Psoas muscle (tissue), 8 donors: ENCODE measurements at places on chromosomes 3 and 15. TPM values are rescaled to one million over a fixed set of nuclear protein-coding genes. Genes with fewer than 3 reads are reported as not detected.

- no peak overlapping the region for H3K4me3 ChIP-seq
- H3K36me3 ChIP-seq, result no peaks in the 10 kb centered on the region
- no peaks in the 10 kb centered on the region for H3K27me3 ChIP-seq
- H3K27ac ChIP-seq, result no peak overlapping the region
- H3K4me1 ChIP-seq, result no peaks in the 10 kb centered on the region
These were observed 219.0 kb downstream of the SHQ1 start for GRCh38 chr3:72629191-72629631.

- H3K36me3 ChIP-seq, result no peaks in the 10 kb centered on the region
- H3K4me1 ChIP-seq, result peaks cover 11% of the 10 kb centered on the region
- DNase-seq, result no peak
- H3K27me3 ChIP-seq, result no peaks in the 10 kb centered on the region
These were observed 17.3 kb downstream of the FAM174B start for GRCh38 chr15:92638291-92638708.

DNA sequence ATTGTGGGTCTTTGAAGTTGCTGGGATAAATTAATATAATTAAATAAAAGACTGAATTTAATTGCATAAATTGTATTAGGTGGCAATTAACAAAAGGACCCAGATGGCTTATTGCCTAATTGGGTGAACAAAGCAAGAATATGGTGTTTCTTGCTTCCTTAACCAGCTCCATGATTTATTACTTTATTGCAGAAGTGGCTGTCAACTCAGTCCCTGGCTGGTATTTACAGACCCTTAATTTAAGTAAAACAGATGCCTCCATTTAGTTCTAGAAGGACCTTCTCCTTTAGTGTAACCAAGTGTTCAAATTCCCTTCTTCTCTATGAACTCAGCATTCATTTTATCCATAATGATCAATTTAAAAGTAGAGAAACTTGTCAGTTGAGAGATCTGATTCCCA lies 35.1 kb downstream of the DPH3 start:
- H3K4me1 ChIP-seq, result no peaks in the 10 kb centered on the region
- H3K4me3 ChIP-seq, result no peak overlapping the region
- H3K36me3 ChIP-seq, result no peaks in the 10 kb centered on the region
- no peak overlapping the region for H3K27ac ChIP-seq
- no peak for DNase-seq

DNA sequence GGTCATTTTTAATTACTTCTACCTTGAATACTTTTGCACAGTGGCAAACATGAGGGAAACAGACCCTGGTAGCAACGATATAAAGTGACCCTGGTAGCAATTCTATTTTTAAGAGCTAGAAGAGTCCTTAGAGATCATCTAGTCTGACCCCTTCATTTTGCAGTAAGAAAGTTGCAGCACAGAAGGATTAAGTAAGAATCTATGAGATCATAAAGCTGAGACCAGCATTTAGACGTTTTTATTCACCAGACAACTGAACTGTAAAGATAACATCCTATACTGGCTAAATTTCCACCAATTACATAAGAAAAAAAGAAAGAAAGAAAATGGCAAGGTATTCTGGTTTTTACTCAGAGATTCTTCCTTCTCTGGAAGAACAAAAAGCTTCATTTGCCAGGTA lies 49.9 kb downstream of the LRRFIP2 start:
- peaks cover 13% of the 10 kb centered on the region for H3K36me3 ChIP-seq
- peaks cover 19% of the 10 kb centered on the region for H3K4me1 ChIP-seq
- H3K27me3 ChIP-seq, result no peaks in the 10 kb centered on the region

DNA sequence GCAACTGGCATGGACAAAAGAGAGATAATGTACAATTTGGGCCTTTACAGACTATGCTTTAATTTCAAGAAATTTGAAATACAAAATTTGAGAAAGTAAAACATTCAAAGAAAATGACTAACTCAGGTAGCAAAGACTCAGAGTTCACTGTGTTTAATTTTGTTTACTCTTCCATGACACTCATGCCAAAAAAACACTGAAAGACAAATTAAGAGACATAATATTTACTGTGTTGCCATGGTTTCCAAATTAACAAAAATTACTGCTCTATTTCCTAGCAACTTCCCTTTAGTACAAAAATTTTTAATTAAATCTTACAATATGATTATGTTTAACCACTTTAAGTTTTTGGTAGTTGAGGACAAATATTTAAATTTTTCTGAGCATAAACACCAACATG lies 29.6 kb downstream of the LRRFIP2 start:
- H3K27ac ChIP-seq, result peak overlapping the region; percentile 51
- H3K27me3 ChIP-seq, result no peaks in the 10 kb centered on the region
- H3K4me3 ChIP-seq, result no peak overlapping the region
- DNase-seq, result no peak
- peaks cover 44% of the 10 kb centered on the region for H3K36me3 ChIP-seq

- H3K27me3 ChIP-seq, result no peaks in the 10 kb centered on the region
- no peaks in the 10 kb centered on the region for H3K36me3 ChIP-seq
- no peak overlapping the region for H3K27ac ChIP-seq
These were observed 205.0 kb downstream of the ZIC1 start for GRCh38 chr3:147614210-147614609.

GRCh38 chr3:72487078-72487765 lies 361.0 kb downstream of the SHQ1 start:
- no peaks in the 10 kb centered on the region for H3K36me3 ChIP-seq
- peak; percentile 77 for DNase-seq
- H3K4me1 ChIP-seq, result peaks cover 24% of the 10 kb centered on the region
- H3K4me3 ChIP-seq, result no peak overlapping the region
- H3K27ac ChIP-seq, result peak overlapping the region; percentile 73

GRCh38 chr3:57048052-57048671 lies 12.3 kb upstream of the SPATA12 start:
- H3K36me3 ChIP-seq, result no peaks in the 10 kb centered on the region
- H3K4me3 ChIP-seq, result no peak overlapping the region
- DNase-seq, result peak; percentile 61
- no peaks in the 10 kb centered on the region for H3K27me3 ChIP-seq
- H3K4me1 ChIP-seq, result no peaks in the 10 kb centered on the region

GRCh38 chr3:187342255-187342654 lies 25.9 kb upstream of the RTP4 start:
- no peak for DNase-seq
- no peaks in the 10 kb centered on the region for H3K27me3 ChIP-seq

- no peak overlapping the region for H3K4me3 ChIP-seq
- no peak for DNase-seq
- no peaks in the 10 kb centered on the region for H3K27me3 ChIP-seq
- H3K36me3 ChIP-seq, result no peaks in the 10 kb centered on the region
These were observed 8.4 kb upstream of the CDC25A start for GRCh38 chr3:48196611-48197010.

DNA sequence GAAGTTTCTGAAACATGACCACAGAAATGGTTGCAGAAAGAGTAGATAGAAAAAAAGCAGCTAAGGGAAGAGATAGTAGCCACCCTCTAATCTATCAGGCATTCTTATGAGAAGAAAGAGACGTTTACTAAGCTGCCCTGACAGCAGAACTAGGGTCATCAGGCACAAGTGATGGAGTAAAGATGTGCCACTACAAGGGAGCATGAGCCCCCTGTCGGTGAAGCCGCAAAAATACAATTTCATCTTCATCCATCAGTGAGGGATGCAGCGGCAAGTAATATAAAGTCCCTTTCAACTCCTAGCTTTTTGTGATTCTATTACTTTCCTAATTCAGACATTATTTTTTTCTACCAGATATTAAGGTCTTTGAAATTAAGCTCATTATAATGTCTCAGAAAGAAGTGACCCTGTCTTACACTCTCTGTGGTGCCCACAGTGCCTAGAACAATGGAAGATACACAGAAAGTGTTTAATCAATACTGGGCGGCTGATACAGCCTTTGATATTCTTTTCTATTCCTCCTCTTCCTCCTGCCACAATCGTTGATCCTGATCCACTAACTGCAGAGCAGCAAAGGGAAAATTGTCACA lies 651.6 kb downstream of the NTRK3 start:
- H3K27me3 ChIP-seq, result no peaks in the 10 kb centered on the region
- no peak overlapping the region for H3K4me3 ChIP-seq
- H3K4me1 ChIP-seq, result no peaks in the 10 kb centered on the region
- H3K36me3 ChIP-seq, result no peaks in the 10 kb centered on the region
- no peak for DNase-seq
- no peak overlapping the region for H3K27ac ChIP-seq

- no peaks in the 10 kb centered on the region for H3K36me3 ChIP-seq
- no peaks in the 10 kb centered on the region for H3K4me1 ChIP-seq
- no peak overlapping the region for H3K4me3 ChIP-seq
- H3K27me3 ChIP-seq, result no peaks in the 10 kb centered on the region
- no peak for DNase-seq
These were observed 88.8 kb upstream of the ARHGEF3 start for GRCh38 chr3:56890448-56891091.

DNA sequence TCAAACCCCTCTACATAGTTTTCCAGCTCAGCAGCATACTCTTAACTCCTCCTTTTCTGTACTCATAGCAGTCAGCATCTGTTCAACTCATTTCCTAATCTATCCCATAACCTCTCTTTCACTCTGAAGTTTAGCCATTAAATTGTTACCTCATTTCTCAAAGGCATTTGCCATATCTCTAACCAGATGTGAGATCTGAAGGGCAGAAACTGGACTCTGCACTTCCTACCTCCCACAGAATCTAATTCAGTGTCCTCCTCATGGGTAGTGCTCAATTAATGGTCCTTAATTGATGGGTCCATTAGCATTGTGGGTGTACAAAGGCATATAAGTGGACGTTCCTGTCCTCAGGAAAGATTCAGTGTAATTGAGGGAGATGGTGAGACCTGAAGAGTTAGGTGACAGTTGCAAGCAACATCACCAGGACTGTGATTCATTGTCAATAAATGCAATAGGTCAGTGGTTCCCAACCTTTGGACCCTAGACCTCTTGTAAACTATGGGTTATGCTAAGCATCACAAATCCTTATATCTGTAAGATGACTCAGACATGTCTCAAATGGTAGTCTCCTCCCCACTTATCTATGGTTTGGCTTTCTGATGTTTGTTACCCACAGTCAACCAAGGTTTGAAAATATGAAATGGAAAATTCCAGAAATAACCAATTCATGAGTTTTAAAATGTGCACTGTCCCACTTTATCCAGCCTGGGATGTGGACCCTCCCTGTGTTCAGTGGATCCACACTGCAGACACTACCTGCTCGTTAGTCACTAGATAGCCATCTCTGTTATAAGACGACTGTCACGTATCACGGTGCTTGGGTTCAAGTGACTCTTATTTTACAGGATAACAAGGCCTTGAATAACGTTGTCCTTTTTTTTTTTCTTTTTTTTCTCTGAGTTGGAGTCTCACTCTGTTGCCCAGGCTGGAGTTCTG lies 25.0 kb upstream of the UACA start:
- no peak overlapping the region for H3K27ac ChIP-seq
- H3K27me3 ChIP-seq, result no peaks in the 10 kb centered on the region
- no peak overlapping the region for H3K4me3 ChIP-seq
- DNase-seq, result no peak

GRCh38 chr3:14393440-14394106 lies 8.8 kb upstream of the SLC6A6 start:
- H3K27me3 ChIP-seq, result no peaks in the 10 kb centered on the region
- H3K36me3 ChIP-seq, result no peaks in the 10 kb centered on the region
- peak overlapping the region; percentile 95 for H3K27ac ChIP-seq
- H3K4me1 ChIP-seq, result peaks cover 35% of the 10 kb centered on the region
- H3K4me3 ChIP-seq, result no peak overlapping the region
- no peak for DNase-seq

GRCh38 chr3:106167728-106168127 lies 298.9 kb upstream of the CBLB start:
- H3K4me3 ChIP-seq, result no peak overlapping the region
- no peaks in the 10 kb centered on the region for H3K27me3 ChIP-seq
- no peaks in the 10 kb centered on the region for H3K36me3 ChIP-seq
- H3K27ac ChIP-seq, result no peak overlapping the region

- H3K36me3 ChIP-seq, result no peaks in the 10 kb centered on the region
- H3K27ac ChIP-seq, result no peak overlapping the region
- peaks cover 4% of the 10 kb centered on the region for H3K4me1 ChIP-seq
- DNase-seq, result peak; percentile 83
- H3K4me3 ChIP-seq, result no peak overlapping the region
These were observed 99.4 kb downstream of the FBLN2 start for GRCh38 chr3:13648060-13649001.

GRCh38 chr3:31462050-31462569 lies 70.6 kb upstream of the STT3B start:
- H3K27me3 ChIP-seq, result no peaks in the 10 kb centered on the region
- H3K36me3 ChIP-seq, result no peaks in the 10 kb centered on the region
- H3K4me1 ChIP-seq, result peaks cover 6% of the 10 kb centered on the region
- DNase-seq, result no peak

DNA sequence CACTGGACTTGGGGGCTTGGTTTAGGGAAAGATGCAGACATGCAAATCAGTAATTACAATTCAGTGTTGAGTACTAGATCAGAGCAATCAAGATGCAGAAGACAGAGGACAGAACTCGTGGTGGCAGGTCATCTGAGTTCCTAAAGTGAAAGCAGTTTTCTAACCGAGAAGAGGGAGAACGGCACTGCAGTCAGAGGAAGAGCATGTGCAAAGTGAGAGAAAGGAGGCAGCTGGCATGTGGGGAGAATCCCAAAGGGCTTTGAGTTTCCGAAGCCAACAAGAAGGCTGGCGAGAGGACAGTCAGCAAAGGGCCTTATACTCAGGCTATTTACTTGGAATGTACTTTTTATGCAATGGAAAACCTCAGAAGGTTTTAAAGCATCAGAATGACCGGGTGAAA lies 87.0 kb downstream of the ANP32A start:
- no peaks in the 10 kb centered on the region for H3K27me3 ChIP-seq
- no peak for DNase-seq
- H3K27ac ChIP-seq, result no peak overlapping the region
- peaks cover 7% of the 10 kb centered on the region for H3K4me1 ChIP-seq
- no peaks in the 10 kb centered on the region for H3K36me3 ChIP-seq

DNA sequence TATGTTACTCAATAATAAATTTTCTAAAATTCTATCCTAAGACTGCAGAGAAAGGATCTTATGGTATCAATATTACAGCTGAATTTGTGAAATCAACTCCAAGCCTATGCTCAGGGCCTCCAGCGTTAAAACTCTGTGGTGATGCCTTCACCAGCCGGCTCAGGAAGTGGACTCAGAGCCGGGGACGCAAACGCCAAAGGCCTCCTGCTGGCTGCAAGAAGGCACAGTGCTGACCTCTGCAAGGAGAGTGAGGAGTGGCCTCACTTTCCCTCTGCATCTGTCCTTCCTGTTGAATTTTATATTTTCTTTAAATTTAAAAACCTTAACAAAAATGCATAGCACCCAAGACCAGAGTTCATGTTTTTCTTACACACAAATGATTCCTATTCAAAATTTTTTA lies 48.5 kb downstream of the HERC2 start:
- H3K27ac ChIP-seq, result no peak overlapping the region
- no peaks in the 10 kb centered on the region for H3K27me3 ChIP-seq
- no peaks in the 10 kb centered on the region for H3K4me1 ChIP-seq

- no peaks in the 10 kb centered on the region for H3K4me1 ChIP-seq
- H3K27ac ChIP-seq, result no peak overlapping the region
- DNase-seq, result no peak
- H3K36me3 ChIP-seq, result no peaks in the 10 kb centered on the region
These were observed 16.3 kb downstream of the SLC9A9 start for GRCh38 chr3:143831994-143832393.

- no peaks in the 10 kb centered on the region for H3K4me1 ChIP-seq
- no peak overlapping the region for H3K27ac ChIP-seq
- no peak overlapping the region for H3K4me3 ChIP-seq
- no peaks in the 10 kb centered on the region for H3K27me3 ChIP-seq
- H3K36me3 ChIP-seq, result no peaks in the 10 kb centered on the region
These were observed 276.7 kb downstream of the SLC9A9 start for GRCh38 chr3:143571548-143571947.

Gene GNAT1
- not detected for total RNA-seq

Gene CPNE9
- not detected for total RNA-seq

Gene CHRFAM7A
- not detected for total RNA-seq

Gene CFAP100
- total RNA-seq, result not detected

Gene SLC24A5
- total RNA-seq, result not detected

Gene ANKRD63
- not detected for total RNA-seq

Gene PCLAF
- not detected for total RNA-seq
